NCI-H1694 (cell line): ENCODE measurements at places on chromosomes 5 and 9.

- DNase-seq: no peak
These were observed 987 bp downstream of the FBXW5 start for GRCh38 chr9:136943291-136944211.

DNA sequence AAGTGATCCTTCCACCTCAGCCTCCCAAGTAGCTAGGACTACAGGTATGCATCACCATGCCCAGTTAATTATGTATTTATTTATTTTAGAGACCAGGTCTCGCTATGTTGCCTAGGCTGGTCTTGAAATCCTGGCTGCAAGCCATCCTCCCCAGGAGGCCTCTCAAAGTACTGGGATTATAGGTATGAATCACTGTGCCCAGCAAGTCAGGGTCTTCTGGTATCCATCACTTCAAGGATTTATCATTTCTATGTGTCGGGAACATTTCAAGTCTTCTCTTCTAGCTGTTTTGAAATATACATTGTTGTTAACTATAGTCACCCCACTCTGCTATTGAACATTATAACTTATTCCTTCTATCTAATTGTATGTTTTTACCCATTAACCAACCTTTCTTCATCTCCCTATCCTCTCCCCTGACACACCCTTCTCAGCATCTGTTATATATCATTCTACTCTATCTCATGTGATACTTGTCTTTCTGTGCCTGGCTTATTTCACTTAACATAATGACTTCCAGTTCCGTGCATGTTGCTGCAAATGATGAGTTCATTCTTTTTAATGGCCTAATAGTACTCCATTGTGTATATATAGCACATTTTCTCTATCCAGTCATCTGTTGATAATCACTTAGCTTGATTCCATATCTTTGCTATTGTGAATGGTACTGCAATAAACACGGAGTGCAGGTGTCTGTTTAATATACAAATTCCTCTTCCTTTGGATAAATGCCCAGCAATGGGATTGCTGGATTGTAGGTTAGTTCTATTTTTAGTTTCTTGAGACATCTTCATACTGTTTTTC, 26.4 kb downstream of the UTP15 start:
- no peak for DNase-seq

DNA sequence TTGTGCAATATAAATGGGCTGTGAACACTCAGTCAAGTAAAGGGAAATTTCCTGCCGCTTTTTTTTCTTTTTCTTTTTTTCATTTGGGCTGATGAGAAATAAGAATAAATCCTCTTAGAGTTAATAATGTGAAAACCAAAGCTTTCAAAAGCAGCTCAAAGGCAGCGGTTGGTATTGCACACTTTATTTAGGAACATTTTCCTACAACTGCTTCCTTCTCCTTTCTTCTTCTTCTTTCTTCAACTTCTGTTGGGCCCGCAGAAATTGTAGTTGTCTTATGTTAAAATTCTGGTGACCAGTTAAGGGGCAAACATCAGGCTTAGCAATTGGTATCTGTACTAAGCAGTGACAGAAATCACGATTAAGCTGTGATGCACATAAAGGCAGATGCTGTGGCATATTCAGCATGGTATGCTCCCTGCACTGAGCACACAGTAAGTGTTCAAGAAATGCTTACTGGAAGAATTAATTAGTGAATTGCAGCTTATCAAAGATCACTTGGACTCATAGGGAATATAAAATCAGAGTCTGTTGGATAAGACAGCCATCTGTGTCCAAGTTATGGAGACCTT, 85.4 kb downstream of the ANKRD55 start:
- DNase-seq: no peak

- DNase-seq: no peak
These were observed 73.8 kb downstream of the JAKMIP2 start for GRCh38 chr5:147708708-147709107.

DNA sequence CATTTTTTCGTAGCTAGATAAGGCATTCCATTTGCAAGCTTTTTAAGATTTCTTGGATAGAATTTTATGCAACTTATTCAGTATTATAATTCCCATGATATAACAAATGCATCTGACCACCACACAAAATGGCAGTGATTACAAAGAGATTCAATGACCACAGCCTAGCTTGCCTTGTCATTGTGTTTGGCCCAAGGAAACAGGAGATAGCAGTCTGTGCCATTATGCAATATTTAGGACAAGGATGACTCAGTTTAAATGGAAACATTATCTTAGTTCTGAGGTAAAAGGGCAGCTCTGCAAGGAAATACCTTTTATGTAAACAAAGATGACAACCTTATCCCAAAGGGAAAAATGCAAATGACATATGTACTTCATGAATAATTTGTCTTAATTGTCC, 89.8 kb downstream of the NUDT12 start:
- DNase-seq: no peak

DNA sequence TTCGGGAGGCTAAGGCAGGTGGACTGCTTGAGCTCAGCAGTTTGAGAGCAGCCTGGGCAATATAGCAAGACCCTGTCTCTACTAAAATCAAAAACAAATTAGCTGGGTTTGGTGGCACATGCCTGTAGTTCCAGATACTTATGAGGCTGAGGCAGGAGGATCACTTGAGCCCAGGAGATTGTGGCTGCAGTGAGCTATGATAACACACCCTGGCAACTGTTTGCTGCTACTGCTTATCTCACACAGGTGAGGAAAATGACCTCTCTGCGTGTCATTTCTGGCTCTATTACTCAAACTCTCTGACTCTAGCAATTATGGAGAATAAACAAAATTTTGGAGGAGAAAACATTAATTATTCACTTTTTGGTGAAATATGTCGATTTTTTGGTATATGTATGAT, 45.3 kb upstream of the TMC1 start:
- no peak for DNase-seq

DNA sequence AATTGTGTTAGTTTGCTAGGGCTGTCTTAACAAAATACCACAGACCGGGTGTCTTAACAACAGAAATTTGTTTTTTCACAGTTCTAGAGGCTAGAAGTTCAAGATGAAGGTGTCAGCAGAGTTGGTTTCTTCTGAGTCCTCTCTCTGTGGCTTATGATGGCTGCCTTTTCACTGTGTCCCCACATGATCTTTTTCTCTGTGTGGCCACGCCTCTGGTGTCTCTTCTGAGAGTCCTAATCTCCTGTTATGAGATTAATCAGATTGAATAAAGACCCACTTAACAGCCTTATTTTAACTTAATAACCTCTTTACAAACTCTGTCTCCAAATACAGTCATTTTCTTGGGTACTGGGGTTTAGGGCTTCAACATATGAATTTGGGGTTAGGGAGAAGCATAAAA, 561.1 kb downstream of the NR2F1-AS1 start:
- DNase-seq: no peak

- DNase-seq: no peak
These were observed 239.0 kb downstream of the FSTL4 start for GRCh38 chr5:133373121-133373870.

- no peak for DNase-seq
These were observed 15.0 kb downstream of the SLC6A3 start for GRCh38 chr5:1430121-1430795.

- no peak for DNase-seq
These were observed 30.4 kb downstream of the GADD45G start for GRCh38 chr9:89634995-89635742.

DNA sequence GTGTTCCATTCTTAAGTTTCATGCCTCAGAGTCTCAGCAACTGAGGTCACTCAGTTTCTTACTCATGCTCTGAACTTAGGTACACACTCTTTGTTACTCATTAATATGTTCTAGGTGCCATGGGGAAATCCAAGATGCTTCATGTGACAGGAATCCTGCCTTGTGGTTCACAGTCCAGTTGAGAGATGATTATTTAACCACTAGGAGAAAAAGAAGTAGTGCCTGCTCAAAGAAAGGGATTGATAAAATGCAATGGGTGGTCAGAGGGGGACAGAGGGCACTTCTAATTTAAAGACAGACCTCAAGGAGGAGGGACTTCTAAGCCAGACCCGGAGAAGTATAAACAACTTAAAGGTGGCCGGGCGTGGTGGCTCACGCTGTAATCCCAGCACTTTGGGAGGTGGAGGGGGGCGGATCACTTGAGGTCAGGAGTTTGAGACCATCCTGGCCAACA, 69.0 kb downstream of the UGCG start:
- no peak for DNase-seq

DNA sequence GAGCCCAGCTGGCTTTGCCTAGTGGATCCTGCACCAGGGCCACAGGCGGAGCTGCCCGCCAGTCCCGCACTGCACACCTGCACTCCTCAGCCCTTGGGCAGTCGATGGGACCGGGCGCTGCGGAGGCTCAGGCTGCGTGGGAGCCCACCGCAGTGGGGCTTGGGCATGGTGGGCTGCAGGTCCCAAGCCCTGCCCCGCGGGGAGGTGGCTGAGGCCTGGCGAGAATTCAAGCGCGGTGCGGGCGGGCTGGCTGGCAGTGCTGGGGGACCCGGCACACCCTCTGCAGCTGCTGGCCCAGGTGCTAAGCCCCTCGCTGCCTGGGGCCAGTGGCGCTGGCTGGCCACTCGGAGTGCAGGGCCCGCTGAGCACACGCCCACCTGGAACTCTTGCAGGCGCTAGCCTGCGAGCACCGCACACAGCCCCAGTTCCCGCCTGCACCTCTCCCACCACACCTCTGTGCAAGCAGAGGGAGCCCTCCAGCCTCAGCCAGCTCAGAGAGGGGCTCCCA, 125.7 kb upstream of the OTULINL start:
- DNase-seq: no peak

GRCh38 chr9:20854444-20854843, 170.4 kb downstream of the FOCAD start:
- DNase-seq: no peak

- no peak for DNase-seq
These were observed 328.2 kb downstream of the BNC2 start for GRCh38 chr9:16542290-16542689.

- DNase-seq: no peak
These were observed 215.8 kb downstream of the FRMD3 start for GRCh38 chr9:83322438-83322837.

- no peak for DNase-seq
These were observed 182.7 kb downstream of the GNAQ start for GRCh38 chr9:77848897-77849296.

DNA sequence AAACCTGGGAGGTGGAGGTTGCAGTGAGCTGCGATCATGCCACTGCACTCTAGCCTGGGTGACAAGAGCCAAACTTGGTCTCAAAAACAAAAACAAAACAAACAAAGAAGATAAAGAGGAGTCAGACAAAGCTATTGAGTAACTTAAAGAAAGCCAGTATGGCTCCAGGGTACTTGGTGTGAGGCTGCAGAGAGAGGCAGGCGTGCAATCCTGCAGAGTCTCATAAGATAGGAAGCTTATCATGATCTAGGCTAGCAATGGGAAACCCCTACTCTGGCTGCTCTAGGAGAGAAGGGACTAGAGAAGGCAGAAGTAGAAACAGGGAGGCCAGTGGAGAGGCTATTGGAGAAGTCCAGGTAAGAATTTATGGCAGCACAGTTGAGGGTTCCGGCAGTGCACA, 42.0 kb downstream of the ARRDC3 start:
- no peak for DNase-seq

DNA sequence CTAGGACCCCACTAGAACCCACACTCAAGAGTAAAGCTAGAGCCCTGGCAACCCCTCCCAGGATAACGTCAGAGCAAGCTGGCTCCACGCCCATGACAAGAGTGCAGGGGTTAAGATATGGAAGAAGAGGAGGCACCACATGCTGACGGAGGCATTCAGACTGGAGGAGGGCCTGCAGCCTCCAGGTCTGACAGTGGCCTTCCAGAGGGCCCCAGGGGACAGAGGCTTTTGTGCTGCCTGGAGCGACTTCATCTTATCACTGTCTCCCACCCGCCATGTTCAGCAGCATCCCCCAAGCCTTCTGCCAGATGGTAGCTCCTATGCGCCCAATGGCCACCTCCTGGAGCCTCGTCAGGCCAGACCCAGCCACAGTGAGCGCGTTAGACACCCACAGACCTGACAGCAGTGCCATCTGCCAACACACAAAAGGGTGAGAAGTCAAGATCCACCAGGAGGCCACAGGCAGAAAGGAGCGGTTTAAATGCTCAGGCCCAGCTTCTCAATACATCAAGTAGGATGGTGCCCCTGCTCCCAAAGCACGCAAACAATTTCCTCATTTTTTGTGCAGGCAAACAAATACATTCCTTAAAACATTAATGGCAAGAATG, 65.8 kb downstream of the C5orf15 start:
- DNase-seq: peak; percentile 33

DNA sequence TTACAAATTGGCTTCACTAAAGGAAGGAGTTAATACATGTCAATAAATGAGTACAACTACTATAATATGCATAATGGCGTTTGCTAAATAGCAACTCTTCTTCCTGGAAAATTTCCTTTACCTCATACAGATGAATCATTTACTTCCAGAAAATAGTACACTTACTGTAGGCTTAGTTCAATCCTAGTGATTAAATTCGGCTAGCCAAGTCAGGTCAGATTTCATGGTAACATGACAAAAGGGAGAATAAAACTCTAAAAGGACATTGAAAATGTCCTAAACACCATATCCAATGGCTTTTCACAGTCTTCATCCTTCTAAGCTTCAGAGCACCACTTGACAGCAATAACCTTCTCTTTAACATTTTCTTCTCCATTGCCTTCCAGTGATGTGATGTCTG, 42.1 kb upstream of the ZFAND5 start:
- DNase-seq: no peak

- DNase-seq: no peak
These were observed 135.8 kb downstream of the PCSK1 start for GRCh38 chr5:96297290-96297689.

DNA sequence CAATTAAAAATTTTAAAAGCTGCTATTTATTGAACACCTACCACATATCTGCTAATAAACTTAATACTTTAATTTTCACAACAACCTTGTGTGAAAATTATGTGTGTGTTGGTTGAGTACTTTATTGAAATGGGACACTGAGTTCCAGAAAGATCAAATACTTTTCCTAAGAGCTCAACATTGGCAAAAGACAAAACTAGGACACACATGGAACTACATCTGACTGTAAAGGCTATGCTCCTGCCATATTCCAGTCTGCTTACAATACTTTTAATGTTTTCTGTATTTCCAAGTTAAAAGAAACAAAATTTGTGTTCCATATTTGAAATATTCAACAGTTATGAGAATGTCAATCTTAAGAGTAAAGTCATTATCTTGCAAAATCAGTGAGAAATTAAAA, 111.8 kb downstream of the RFX3 start:
- no peak for DNase-seq

GRCh38 chr5:141651728-141652105, 499 bp upstream of the FCHSD1 start:
- DNase-seq: no peak

DNA sequence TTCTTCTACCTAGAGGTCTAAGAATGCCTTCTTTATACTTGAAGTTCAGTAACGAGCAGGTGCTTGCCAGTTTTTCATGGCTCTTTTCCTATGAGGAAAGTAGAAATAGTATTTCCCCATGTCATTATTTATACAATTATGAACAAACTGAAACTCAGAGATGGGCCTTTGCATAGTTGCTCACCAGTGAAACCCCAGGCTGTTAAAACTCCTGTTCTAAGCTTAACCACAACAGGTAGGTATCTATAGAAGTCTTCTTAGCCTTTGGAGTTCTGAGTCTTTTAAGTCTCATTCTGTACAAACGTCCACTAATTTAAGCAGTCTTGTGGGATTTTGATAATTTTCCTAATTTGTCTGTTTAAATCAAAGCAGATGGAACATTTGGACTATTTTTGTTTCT, 90.1 kb downstream of the STARD4 start:
- DNase-seq: no peak

- DNase-seq: no peak
These were observed 232.0 kb downstream of the ROR2 start for GRCh38 chr9:91718071-91718470.

- DNase-seq: no peak
These were observed 104.8 kb downstream of the LPAR1 start for GRCh38 chr9:110933350-110934001.
